ENCODE measurements at places on chromosomes 3 and 15.

GRCh38 chr3:151330379-151330778 lies 1.0 kb upstream of the P2RY13 start:
- no peak for DNase-seq

DNA sequence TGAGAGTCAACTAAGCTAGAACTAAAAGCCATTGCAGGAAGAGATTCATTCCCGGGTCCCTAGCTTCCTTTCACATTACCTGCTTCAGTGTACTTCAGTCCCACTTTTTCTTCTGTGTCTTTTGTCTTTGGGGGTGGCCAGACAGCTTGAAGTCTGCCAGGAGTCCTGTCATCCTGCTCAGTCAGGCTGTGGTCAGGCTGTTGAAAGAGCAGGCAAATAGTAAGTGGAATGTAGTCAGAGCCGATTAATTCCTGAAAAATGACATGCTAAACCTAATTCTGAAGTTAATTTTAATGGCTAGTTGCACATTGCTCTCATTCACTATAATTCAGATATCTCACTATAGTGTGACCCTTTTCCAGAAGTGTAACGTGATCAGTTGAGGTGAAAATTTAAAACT lies 129.6 kb downstream of the FMN1 start:
- peak; percentile 53 for DNase-seq

DNA sequence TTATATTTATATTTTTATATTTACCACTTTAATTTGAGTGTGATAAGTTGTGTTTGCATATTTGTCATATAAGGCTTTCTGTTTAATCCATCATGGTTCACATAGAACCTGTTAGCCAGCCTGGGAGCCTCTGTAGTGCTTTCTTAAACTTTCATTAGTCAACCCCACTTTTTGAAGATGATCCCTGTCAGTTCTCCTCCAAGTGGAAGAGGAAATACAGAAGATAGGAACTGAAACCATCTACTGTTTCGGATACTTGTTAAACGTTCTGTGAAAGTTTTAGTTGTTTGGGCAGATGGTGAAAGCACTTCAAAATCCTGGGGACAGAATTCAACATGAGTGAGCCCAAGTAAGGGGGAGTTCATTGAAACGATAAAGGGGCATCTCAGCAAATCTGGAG lies 4.6 kb upstream of the SAMMSON start:
- DNase-seq = no peak

- DNase-seq = peak; percentile 25
These were observed 3.9 kb downstream of the MAPKAPK3 start for GRCh38 chr3:50620820-50621219.

DNA sequence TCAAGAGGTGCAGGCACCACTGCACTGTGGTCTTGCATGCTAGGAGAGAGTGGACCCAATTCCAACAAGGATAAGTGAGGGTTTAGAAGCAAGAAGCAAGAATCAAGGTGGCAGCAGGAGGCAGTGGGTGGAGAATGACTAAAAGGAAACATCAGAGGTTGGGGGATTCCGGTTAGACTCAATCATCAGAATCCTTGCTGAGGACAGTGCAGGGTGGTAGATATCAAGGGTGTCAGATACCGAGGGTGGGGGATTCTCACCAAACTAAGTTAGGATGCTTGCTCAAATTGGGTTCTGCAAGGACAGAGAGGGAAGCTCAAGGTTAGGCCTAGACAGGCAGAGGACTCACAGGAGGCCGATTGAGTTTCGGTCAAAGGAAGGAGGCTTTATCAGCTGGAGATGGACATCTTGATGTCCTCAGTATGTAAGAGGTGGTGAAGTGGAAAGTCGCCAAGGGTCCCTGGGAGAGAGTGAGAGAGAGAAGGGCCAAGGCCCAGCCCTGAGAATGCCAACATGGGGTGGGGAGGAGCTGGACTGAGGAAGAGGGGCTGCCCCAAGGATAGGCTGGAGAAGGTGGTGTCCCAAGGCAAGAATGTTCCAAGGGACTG lies 102.2 kb downstream of the ARNT2 start:
- DNase-seq = no peak

- DNase-seq = no peak
These were observed 74.8 kb downstream of the NR1I2 start for GRCh38 chr3:119856695-119857094.

DNA sequence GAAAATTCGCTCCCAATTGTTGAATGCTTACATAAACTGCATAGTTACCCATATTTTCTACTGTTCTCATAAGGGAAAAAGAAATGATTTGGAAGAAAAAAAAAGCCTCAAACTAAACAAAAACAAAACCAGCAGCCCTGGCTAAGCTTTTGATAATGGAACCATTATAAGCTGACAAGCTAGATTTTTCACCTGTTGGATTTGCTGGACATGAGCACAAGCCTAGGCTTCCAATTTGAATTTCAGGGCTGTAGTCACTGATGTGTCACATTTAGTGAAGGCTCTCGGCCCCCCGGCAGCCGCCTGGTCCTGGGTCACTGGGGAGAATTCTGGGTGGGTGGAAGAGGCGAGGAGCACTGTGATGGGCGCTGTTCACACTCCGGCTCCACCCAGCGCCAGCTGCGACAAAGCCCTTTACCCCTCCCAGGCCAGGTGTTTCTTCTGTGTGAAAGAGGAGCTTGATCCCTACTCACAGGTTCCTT lies 4.6 kb downstream of the FBXL22 start:
- no peak for DNase-seq

DNA sequence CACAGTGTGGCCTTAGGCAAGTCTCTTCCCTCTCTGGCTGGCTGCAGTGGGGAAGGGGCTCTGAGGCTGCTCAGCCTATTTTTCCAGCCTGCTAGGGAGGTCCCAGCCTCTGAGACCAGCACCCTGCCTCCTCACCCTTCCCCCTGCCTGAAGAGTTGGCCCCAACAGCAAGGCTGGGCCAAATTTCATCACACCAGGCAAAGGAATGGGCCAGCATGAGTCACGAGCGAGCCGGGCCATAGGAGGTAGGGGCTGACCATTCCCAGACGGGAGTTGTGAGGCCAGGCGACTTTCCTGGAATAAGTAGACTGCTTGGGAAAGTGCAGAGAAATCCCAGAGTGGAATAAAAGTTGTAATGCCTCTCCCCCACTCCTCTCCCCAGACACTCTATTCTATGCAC lies 5.7 kb upstream of the FBLN2 start:
- peak; percentile 96 for DNase-seq

GRCh38 chr3:115503394-115503793 lies 119.9 kb upstream of the GAP43 start:
- no peak for DNase-seq
